ENCODE measurements at places on chromosomes 4 and X.
A peak's percentile ranks its signal among the peaks of the same experiment; 100 is the strongest.

DNA sequence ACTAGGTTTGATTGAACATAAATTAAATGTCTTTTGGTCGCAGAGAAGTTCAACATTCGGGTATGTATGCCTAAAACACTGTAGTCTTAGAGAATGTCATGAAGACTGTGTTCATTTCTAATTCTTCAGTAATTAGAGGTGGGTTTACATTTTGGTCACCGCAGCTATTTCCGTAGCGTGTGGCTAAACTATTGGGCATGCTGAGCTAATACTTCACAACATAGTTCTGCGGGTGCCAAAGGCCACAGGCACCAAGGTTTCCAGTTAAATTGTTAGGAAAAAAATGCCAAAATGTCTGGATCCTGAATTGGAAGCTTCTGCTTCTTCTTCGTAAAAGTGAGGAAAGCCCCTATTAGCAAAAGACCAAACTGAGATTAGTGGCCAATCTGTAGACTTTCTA, 25.1 kb downstream of the SMIM31 start:
- DNase-seq = no peak

DNA sequence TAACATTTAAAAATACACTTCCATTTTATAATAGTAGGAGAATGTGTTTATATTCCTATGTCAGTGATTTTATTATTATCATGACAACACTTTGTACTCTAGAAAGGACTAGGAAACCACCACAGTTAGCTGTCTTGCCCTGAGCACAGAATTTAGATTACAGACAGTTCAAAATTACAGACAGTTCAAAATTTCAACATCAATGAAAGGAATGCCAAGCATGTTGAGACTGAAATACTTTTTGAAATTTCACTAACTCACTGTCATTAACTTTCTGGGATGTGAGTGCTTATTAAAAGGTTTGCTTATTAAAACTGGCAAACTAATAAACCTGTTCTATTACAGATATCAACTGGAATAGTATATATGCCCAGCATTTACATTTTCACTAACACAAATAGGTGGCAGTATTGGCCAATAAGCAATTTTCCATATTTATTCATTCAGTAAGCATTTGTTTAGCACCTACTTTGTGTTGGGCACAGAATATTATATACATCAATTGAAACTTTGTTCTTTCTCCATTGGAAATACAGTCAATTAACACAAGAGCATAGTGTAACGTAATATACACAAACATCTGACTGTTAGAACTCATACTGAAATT, 179.4 kb downstream of the FBXW7 start:
- peak; percentile 78 for DNase-seq

DNA sequence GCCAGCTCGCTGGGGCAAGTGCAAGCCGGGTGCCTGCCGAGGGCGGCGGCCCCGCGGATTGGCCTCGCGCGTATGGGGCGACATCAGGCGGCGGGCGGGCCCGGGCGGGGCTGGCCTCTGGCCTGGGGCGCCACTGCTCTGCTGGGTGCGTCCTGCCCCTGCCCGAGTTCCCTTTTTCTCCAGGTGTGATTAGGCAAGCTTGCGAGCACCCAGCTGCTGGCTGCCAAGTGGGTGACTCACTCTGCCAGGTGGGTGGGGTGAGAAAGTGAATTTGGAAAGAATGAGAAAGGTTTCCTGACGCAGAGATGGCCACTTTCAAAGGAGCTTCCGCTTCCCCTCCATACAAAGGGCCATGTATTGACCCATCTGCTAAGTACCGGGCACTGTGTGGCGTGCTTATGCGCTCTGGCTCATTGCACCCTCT, 32.5 kb downstream of the FGFBP1 start:
- DNase-seq = peak; percentile 31

GRCh38 chrX:49876750-49877149, 2.5 kb upstream of the USP27X start:
- peak; percentile 40 for DNase-seq

GRCh38 chr4:25575611-25576010, 80.0 kb upstream of the SLC34A2 start:
- no peak for DNase-seq

GRCh38 chrX:13654116-13654515, 1.2 kb downstream of the TCEANC start:
- no peak for DNase-seq

DNA sequence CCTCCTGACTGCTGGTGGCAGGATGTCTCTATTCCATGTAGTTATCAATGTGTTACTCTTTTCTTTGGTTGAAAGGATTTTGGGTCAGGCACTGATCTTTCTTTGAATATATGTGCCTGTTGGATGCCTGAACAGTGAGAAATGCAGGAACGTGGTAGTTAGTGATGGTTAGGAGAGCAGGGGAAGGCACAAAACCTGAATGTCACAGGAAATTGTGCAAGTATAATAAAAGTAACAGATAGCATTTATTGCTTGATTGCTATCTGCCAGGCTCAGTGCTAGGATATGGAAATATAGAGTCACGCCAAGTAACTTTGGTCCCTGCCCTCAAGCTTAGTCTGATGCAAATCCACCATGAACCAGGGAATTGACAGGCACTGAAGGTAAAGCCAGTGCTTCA, 219.8 kb upstream of the FAT1 start:
- DNase-seq = no peak

DNA sequence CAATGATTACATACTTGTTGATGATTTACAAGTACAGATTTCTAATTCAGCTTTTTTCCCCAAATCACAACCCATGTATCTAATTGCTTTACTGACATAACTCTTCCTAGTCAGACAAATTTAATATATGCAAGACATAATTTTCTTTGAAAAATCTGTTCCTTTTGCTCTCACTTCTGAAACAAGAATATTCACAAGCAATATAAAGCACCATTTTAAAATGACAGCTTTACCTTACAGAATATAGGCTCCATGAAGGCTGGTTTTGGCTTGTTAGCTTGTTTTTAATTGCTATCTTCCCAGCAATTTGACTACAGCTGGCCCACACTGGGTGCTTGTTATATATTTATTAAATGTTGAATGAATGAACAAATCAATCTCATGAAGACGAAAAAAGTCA, 24.5 kb downstream of the GPM6A start:
- no peak for DNase-seq

GRCh38 chr4:120418146-120418545, 351.5 kb upstream of the MAD2L1 start:
- no peak for DNase-seq

DNA sequence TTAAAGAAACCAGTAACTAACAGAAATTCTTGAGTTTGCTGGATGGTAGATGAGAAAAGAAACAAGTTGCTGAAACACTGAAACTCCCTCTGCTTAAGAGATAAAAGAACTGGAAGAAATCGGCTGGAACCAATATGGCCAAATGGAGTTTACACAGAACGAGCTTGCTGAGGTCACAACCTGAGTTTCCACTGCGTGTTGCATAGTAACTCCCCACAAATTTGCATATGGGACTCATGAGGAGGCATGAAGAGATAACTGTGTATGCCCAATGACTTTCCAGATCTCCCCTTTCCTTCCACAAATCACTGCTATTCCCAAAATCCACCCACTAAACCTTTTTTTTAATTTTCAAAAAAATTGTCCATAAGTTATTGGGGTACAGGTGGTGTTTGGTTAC, 10.2 kb upstream of the SMR3B start:
- no peak for DNase-seq

DNA sequence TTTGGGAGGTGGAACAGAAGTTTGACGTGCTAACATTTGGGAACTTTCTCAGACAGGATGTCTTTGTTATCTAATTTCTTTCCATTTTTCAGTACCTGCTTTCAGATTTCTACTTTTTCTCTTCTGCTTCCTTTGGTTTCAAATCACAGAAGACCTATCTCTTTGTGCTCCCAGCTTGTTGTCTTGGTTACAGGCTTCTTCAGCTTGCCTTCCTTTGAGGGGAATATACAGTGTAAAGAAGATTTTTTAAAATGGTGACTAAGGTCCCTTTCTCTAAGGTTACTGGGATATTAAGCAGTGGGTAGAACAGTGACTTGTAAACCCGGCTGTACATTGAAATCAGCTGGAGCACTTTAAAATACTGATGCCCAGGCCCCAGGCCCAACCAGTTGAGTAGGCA, 48.0 kb downstream of the TMEM164 start:
- no peak for DNase-seq

GRCh38 chrX:47629419-47630200, at the start of gene CFP:
Gene CFP (minus strand): TSS chrX:47629930. CDS start chrX:47629844, 86 bp downstream.
- DNase-seq = no peak

- DNase-seq = no peak
Measured at GRCh38 chr4:53608242-53608641, 17.0 kb upstream of the LNX1 start.

- DNase-seq = peak; percentile 23
Measured at GRCh38 chrX:150361070-150361776, 1.9 kb upstream of the MAMLD1 start.

GRCh38 chr4:28973587-28974350, 1746.4 kb upstream of the PCDH7 start:
- peak; percentile 43 for DNase-seq

GRCh38 chr4:9812501-9813340, 31.3 kb downstream of the DRD5 start:
- peak; percentile 42 for DNase-seq

DNA sequence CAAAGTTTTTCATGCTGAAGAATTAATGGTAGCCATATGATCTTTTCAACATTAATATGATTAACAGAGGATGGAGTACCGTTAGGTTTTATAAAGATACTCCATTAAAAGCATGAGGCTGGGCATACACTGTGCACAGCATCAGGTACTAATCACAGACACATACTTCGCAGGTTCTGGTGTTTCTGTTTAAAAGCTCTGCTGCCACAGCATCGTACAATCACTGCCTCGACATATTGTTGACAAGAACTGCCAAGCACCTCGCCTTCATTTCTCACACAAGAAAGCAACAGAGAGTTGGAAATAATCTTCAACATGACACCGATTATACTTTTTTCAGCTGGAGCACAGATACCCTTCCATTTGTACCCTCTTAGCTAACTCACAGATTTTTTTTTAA, 753.4 kb upstream of the FAM241A start:
- no peak for DNase-seq

GRCh38 chr4:78803983-78804382, 27.8 kb downstream of the BMP2K start:
- DNase-seq = no peak

DNA sequence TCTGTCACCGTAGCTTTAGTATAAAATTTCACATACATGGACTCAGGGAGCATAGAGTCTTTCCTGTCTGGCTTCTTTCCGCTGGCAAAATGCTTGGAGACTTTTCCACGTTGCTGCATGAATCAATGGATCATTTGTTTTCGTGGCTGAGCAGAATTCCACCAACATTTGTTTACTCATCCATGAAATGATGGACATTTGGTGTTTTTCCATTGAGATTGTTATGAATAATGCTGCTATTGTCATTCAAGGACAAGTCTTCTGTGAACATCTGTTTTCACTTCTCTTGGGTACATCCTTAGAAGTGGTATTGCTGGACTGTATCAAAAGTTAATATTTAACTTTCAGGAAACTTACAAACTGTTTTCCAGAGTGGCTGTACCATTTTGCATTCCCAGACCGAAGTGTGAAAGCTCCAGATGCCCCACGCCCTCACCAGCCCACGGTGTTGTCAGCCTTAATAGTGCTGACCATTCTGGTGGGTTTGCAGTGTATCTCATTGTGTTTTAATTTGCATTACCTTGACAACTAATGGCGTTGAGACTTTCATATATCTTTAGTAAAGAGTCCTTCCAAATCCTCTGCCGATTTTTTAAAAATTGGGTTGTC, 5.8 kb upstream of the TMEM271 start:
- no peak for DNase-seq

- DNase-seq = peak; percentile 84
Measured at GRCh38 chr4:111066887-111067286, 444.0 kb upstream of the PITX2 start.

- DNase-seq = peak; percentile 38
Measured at GRCh38 chr4:137674066-137674465, 141.8 kb upstream of the PCDH18 start.

GRCh38 chrX:128464116-128464515, 411.9 kb upstream of the ACTRT1 start:
- peak; percentile 42 for DNase-seq

- DNase-seq = no peak
Measured at GRCh38 chrX:71067712-71068043, 456 bp downstream of the SNX12 start.

DNA sequence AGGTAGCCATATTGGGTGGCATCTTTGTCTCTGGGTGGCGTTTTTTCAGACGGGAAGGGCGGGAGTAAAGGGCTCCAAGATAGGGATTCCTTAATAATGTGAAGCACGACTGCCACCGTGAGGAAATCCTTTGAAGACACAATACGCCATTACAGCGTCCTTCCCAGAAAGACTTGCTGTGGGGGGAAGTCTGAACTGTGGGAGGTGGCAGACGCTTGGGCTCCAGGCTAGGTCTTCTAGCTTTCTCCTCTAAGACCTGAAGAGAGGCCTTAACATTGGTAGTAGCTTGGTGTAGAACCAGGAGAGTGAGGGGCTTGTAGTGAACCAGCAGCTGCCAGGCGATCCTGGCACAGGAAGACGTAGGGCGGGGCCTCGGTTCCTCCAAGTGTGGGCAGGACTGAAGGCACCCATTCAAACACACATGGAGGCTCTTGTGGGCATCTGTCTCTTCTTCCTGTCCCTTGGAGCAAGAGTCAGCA, 197.3 kb downstream of the OR13H1 start:
- peak; percentile 40 for DNase-seq

GRCh38 chr4:184544788-184545409, 70.5 kb upstream of the IRF2 start:
- DNase-seq = no peak

DNA sequence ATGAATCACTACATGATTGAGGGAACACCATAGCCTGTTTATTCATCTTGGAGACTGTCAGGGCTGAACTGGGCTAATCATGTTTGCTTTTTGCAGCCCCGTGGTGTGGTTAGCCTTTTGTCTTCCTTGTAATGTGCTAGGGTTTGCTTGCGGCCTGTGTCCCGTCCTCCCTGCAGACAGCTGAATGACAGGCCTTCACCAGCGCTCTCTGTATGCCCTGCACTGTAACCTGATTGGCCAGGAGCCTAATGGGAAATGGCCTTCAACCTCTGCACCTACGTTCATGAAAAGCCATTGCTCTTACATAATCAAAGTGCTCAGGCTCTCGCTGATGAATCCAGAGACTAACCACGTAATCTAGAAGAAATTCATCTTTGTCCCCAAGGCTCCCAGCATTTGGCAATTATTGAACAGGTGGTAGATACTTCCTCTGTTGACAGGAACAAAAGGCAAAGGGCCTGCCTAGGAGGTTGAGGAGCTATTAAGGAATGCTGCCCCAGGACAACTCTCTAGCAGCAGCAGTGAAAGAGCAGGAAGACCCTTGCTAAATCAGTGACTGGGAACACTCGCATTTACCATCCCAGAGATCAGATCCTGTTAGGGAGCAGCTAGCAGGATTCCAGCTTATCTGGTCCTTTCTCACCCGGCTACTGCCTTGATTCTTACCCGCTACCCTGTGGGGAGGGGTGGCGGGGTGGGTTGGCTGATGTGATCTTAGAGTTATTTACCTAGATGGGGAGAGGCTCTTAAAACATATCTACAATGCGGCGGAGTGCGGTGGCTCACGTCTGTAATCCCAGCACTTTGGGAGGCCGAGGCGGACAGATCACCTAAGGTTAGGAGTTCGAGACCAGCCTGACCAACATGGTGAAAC, 42.3 kb upstream of the FAT1 start:
- no peak for DNase-seq

GRCh38 chr4:66609014-66609413, 936.3 kb downstream of the CENPC start:
- no peak for DNase-seq

- no peak for DNase-seq
Measured at GRCh38 chrX:131901546-131901945, 121.6 kb upstream of the STK26 start.

Data from iris pigment epithelial cell (primary cell).